Retina (tissue), 1 donor: ENCODE measurements at places on chromosomes 1 and 21.

DNA sequence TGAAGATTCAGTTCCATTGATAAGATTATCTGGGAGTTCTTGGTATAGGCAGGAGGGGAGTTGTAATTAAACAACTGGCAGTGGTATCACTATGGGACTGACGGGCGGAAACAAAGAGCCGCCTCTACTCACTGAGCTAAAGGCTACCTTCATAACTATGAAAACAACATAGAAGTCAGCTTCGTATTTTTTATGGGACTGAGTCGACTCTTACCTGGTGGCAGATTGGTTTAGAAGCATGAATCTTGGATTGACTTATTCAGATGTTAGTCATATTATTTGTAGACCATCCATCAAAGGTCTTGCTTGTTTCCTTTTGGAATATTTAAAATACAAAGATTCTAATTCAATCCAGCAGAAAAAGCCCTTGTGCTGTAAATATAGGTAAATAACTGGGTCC, 6.3 kb upstream of the HHIPL2 start:
- no peak for DNase-seq

DNA sequence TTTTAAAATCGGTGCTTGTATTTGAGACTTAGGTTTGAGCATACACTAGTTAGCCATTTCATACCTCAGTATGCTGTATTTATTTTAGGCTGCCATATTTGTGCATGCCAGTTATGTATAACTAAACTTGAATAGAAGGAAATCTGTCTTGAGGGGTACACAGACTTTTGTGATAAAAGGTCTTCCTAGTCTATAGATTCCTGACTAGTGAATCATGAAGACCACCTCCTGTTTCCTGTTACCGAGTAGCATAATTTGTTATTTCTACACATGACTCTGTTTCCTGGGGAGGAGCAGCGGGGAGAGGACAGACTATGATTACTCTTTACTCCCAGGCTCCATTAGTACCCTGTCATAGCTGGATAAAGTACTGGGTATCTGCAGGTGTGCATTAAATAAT, 316.8 kb upstream of the SNX7 start:
- no peak for DNase-seq

GRCh38 chr1:236692128-236692527, 5.8 kb downstream of the ACTN2 start:
- no peak for DNase-seq

GRCh38 chr1:97243973-97244560, 522.5 kb downstream of the PTBP2 start:
- DNase-seq = no peak

- DNase-seq = peak; percentile 79
Observed at GRCh38 chr1:94247138-94248094, 10.0 kb upstream of the ARHGAP29 start.

- DNase-seq = no peak
Observed at GRCh38 chr1:186655876-186656275, 24.3 kb downstream of the PTGS2 start.

GRCh38 chr1:212283741-212284140, 1.5 kb upstream of the PPP2R5A start:
- DNase-seq = no peak
